Left ventricle myocardium inferior (tissue), 1 donor: ENCODE measurements at places on chromosomes 3 and 15. TPM values are rescaled to one million over a fixed set of nuclear protein-coding genes. Genes with fewer than 3 reads are reported as not detected.

DNA sequence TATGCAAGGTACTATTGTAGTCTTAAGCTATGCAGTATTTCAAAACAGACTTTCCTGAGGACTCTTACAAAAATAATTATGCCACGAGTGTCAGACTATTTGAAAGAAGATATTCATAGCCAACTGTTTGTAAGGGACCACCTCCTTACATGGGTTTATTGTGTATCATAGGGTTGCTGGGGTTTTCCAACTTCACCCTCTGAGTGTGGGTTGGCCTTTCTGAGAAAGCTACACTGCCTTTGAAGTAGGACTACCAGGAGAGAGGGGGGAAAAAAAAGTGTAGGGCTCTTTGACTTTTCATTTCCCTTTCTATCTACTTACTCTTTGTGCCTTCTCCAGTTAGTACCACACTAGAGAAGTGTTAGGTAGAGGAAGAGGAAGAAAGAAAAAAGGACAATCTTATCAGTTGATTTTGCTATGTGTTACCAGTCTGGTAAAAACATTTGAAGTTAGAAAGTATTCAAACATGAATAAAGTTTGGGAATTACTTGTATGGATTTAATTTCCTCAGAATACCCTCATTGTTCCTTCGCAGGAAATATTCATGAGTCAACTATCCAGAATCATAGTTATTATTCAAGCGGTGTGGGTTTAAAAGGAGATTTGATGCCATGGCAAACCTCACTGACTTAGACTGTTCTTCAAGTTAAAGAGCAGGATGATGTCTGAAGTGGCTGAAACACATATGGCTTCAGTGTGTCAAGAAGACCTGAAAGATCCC lies 329.3 kb upstream of the THBS1 start:
- no peak for DNase-seq

Gene GOLGA8H
- total RNA-seq: 0.16 TPM

Gene FHIT
- total RNA-seq: 16.0 TPM

Gene C3orf22
- not detected for total RNA-seq

Gene ZSCAN29
- 11.2 TPM for total RNA-seq

DNA sequence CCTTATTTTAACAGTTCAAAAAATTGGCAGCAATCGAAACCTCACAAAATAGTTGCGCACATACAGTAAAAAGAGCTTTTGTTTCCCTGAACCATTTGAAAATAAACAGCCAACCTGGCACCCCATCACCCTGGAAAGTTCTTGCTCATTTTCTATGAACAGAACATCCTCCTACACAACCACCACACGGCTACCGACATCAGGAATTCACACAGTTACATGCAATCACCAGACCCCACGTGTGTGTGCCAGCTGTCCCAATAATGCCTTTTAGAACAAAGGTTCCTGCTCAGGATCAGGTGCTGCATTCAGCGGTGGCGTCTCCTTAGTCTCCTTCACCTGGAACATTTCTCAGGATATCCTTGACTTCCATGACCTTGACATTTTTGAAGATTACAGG lies 186.5 kb downstream of the KLF13 start:
- DNase-seq: no peak

Gene FAM174B
- 17.1 TPM for total RNA-seq

Gene EIF5A2
- total RNA-seq: 10.2 TPM
